ENCODE measurements at places on chromosomes 13 and 19. TPM values are rescaled to one million over a fixed set of nuclear protein-coding genes. Genes with fewer than 3 reads are reported as not detected.

ADM5 gene
- 2.8 TPM for total RNA-seq

ZNF91 gene
- 63.0 TPM for total RNA-seq

CDC37 gene
- 133 TPM for total RNA-seq

ZNF358 gene
- total RNA-seq, result 44.5 TPM

ICAM5 gene
- total RNA-seq, result 0.49 TPM

Measured in thoracic aorta (tissue), 2 donors.